ENCODE measurements at places on chromosomes 1 and 21.

DNA sequence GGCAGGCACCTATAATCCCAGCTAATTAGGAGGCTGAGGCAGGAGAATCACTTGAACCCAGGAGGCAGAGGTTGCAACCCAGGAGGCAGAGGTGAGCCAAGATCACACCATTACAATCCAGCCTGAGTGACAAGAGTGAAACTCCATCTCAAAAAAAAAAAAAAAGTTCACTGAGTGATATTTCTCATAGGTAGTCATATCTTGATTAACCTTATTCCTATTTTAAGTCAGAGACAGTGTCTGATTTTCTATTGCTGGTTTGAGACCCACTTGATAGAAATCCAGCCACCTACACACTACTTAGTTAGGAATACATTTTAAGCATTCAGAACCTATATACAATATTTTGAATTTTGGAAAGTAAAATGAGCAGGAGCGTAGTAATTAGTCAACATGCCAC, 357.4 kb upstream of the ADGRL2 start:
- no peaks in the 10 kb centered on the region for H3K36me3 ChIP-seq
- no peak for DNase-seq
- H3K4me1 ChIP-seq: no peaks in the 10 kb centered on the region
- no peak overlapping the region for H3K27ac ChIP-seq
- no peaks in the 10 kb centered on the region for H3K27me3 ChIP-seq
- no peak overlapping the region for H3K4me3 ChIP-seq

GRCh38 chr1:63746129-63746864, 27.5 kb upstream of the ROR1 start:
- peak overlapping the region; percentile 20 for H3K4me3 ChIP-seq
- DNase-seq: peak; percentile 89
- H3K27me3 ChIP-seq: peaks cover 8% of the 10 kb centered on the region
- H3K36me3 ChIP-seq: no peaks in the 10 kb centered on the region
- peak overlapping the region; percentile 97 for H3K27ac ChIP-seq

DNA sequence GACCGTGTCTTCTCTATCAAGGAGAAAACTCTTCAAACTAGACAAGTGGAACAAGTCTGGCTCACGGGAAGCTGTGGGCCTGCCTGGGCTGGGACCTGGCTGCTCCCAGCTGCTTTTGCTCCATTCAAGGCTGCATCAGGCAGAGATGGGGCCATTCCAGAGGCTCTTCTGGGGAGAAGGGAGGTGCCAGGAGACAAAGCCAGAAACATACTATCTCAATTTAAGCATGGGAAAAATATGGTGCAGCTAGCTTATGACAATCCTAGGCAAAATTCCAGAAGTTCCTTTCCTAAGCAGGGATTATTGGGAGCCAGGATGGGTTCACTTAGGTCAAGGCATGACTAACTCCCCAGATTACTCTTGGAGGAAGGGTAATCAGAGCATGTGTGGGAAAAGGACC, 90.8 kb upstream of the SLC2A1 start:
- H3K27me3 ChIP-seq: no peaks in the 10 kb centered on the region
- H3K4me3 ChIP-seq: no peak overlapping the region
- H3K36me3 ChIP-seq: no peaks in the 10 kb centered on the region
- H3K4me1 ChIP-seq: peaks cover 26% of the 10 kb centered on the region
- DNase-seq: no peak

DNA sequence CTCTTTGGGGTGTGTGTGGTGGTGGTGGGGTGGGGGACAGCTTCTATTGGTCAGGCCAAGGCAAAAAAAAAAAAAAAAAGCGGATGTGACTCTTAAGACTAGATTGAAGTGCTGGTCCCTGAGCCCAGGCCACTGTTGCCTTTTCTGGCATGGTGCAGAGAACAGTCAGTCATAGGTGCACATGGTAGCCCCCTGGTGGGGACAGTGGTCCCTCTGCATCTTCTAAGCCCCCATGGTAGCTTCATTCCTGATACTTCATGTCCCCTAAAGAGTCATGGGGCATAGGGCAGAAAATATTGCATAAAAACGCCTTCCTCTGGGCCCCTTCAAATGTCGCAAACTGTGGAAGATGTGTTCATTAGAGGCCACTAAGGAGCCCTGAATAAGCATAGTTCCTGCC, 371.8 kb downstream of the NPHP4 start:
- H3K27ac ChIP-seq: no peak overlapping the region
- no peaks in the 10 kb centered on the region for H3K27me3 ChIP-seq
- H3K36me3 ChIP-seq: no peaks in the 10 kb centered on the region
- H3K4me1 ChIP-seq: no peaks in the 10 kb centered on the region

GRCh38 chr1:161179698-161180097, 2.4 kb upstream of the B4GALT3 start:
- peaks cover 1% of the 10 kb centered on the region for H3K36me3 ChIP-seq
- peaks cover 32% of the 10 kb centered on the region for H3K4me1 ChIP-seq
- H3K4me3 ChIP-seq: no peak overlapping the region
- no peak overlapping the region for H3K27ac ChIP-seq
- H3K27me3 ChIP-seq: no peaks in the 10 kb centered on the region
- no peak for DNase-seq

DNA sequence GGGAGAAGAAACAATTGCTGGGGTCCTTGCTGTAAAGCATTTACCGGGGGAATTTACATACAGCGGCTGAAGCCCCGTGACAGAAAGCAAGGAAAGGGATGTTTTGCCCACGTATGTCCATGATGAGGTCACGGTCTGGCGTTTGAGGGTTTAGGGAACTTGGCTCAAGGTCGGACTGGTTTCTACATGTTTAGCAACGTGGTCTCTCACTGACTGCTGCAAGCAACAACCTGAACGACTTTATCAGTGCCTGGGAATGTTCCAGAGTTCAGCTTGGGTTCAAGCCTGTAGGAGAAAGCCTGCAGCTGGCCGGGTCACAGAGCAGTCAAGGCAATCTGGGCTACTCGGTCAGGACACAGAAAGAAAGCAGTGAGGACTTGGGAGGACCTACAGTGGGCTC, 323.3 kb downstream of the AJAP1 start:
- peak; percentile 59 for DNase-seq
- no peaks in the 10 kb centered on the region for H3K27me3 ChIP-seq
- H3K36me3 ChIP-seq: peaks cover 2% of the 10 kb centered on the region
- H3K4me1 ChIP-seq: no peaks in the 10 kb centered on the region
- H3K27ac ChIP-seq: no peak overlapping the region
- no peak overlapping the region for H3K4me3 ChIP-seq

- H3K27ac ChIP-seq: no peak overlapping the region
- H3K36me3 ChIP-seq: peaks cover 2% of the 10 kb centered on the region
- H3K4me3 ChIP-seq: no peak overlapping the region
- peaks cover 22% of the 10 kb centered on the region for H3K4me1 ChIP-seq
Measured at GRCh38 chr1:229717786-229718576, 91.9 kb downstream of the URB2 start.

DNA sequence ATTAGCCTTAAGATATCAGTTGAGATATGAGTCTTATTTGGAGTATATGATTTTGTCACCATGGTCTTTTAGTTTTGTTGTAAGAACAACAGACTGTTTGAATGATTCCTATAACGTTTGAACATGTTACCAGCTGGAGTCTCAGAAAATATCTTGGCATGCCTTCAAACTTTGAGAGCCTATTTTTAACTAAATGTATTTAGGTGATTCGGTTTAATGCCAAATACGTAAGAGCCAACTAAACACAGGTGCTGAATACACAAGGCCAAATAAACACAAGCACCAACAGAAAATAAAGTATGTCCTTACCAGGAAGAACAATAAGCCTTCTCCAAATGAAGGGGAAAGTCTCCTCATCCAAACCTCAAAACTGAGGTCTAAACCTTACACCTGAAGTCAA, 48.6 kb downstream of the PRKACB start:
- no peak for DNase-seq
- H3K27ac ChIP-seq: no peak overlapping the region
- no peak overlapping the region for H3K4me3 ChIP-seq
- H3K27me3 ChIP-seq: no peaks in the 10 kb centered on the region
- no peaks in the 10 kb centered on the region for H3K4me1 ChIP-seq
- peaks cover 44% of the 10 kb centered on the region for H3K36me3 ChIP-seq

- DNase-seq: peak; percentile 19
- no peaks in the 10 kb centered on the region for H3K27me3 ChIP-seq
- peaks cover 25% of the 10 kb centered on the region for H3K4me1 ChIP-seq
Measured at GRCh38 chr21:34215911-34216717, 142.7 kb downstream of the MRPS6 start.

DNA sequence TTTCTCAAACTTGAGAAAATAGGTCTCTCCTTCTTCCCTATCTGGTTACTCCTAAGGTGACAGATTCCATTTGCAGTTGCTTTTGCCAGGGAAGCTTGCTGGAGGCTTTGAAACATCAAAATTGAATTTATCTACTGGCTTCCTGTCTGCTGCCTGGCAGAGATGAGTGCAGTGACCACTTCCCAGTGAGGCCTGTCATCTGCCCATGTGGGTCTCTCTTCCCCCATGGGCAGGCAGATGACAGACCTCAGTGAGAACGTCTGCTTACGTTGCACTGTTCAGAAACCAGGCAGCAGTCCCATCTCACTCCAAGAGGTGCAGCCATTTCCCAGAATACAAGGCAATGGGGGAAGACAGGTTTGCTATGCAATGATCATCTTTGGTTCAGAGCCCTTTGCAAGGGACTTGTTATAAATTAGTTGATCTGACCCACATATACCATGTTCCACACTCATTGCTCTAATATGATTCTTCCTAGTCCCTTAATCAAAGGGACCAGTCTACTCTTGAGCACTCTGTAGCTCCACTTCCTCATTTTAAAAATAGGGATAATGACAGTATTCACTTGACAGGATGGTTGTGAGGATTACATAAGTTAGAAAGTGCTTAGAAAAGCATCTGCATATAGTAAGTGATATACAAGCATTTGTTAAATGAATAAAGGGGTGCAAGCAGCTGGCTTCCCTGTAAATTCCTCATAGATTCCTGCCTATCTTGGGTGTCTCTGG, 10.6 kb downstream of the PGBD5 start:
- H3K27me3 ChIP-seq: peaks cover 47% of the 10 kb centered on the region
- no peaks in the 10 kb centered on the region for H3K36me3 ChIP-seq

- no peak for DNase-seq
- no peak overlapping the region for H3K27ac ChIP-seq
- peaks cover 10% of the 10 kb centered on the region for H3K4me1 ChIP-seq
- H3K36me3 ChIP-seq: no peaks in the 10 kb centered on the region
- no peaks in the 10 kb centered on the region for H3K27me3 ChIP-seq
Measured at GRCh38 chr1:184803180-184803492, 48.5 kb upstream of the EDEM3 start.

DNA sequence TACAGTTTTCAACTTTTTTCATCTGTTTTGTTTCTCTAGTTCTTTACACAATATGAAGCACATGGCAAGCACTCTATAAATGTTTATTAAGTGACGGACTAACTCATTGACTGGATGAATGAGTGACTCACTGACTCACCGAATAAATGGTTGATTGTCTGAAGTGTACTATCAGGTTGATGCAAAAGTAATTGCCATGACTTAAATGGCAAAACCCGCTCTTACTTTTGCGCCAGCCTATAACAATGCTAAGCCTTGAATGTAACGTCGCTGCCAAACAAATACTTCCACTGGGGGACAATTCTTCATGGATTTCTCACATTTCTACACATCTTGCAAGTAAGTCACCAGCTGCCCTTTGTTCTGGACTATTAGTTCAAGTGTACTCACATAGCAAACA, 109.0 kb upstream of the KCTD3 start:
- no peak for DNase-seq
- H3K36me3 ChIP-seq: no peaks in the 10 kb centered on the region
- H3K4me3 ChIP-seq: no peak overlapping the region
- H3K27me3 ChIP-seq: peaks cover 20% of the 10 kb centered on the region

DNA sequence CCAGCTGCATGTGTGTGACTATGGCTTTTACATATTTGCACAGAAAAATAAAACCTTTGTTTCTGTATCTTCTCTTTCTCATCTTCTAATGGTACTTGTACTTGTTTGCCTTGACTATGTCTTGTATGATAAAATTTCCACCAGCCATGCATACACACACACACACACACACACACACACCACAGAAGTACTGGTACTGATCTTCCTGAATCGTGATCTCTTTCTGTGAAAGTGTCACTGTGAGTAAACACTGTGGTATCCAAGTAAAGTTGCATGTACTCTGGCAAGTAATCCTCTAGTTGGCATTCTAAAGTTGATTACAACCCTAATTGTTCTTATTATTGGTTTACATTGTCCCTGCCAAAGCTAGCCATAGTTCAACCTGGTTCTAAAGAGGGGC, 176.7 kb downstream of the CRB1 start:
- no peak for DNase-seq
- H3K27me3 ChIP-seq: no peaks in the 10 kb centered on the region
- H3K27ac ChIP-seq: no peak overlapping the region
- no peaks in the 10 kb centered on the region for H3K36me3 ChIP-seq

- peaks cover 38% of the 10 kb centered on the region for H3K27me3 ChIP-seq
- no peak overlapping the region for H3K4me3 ChIP-seq
- no peaks in the 10 kb centered on the region for H3K36me3 ChIP-seq
Measured at GRCh38 chr1:206535853-206536188, 28.5 kb downstream of the RASSF5 start.

- no peaks in the 10 kb centered on the region for H3K36me3 ChIP-seq
- H3K27me3 ChIP-seq: no peaks in the 10 kb centered on the region
- H3K27ac ChIP-seq: no peak overlapping the region
- H3K4me3 ChIP-seq: no peak overlapping the region
- no peak for DNase-seq
Measured at GRCh38 chr1:203567596-203567995, 59.0 kb upstream of the ATP2B4 start.

- H3K4me3 ChIP-seq: no peak overlapping the region
- H3K27me3 ChIP-seq: no peaks in the 10 kb centered on the region
- H3K4me1 ChIP-seq: peaks cover 42% of the 10 kb centered on the region
- peak; percentile 19 for DNase-seq
- H3K36me3 ChIP-seq: no peaks in the 10 kb centered on the region
Measured at GRCh38 chr1:244346972-244347618, 104.6 kb downstream of the ADSS2 start.

DNA sequence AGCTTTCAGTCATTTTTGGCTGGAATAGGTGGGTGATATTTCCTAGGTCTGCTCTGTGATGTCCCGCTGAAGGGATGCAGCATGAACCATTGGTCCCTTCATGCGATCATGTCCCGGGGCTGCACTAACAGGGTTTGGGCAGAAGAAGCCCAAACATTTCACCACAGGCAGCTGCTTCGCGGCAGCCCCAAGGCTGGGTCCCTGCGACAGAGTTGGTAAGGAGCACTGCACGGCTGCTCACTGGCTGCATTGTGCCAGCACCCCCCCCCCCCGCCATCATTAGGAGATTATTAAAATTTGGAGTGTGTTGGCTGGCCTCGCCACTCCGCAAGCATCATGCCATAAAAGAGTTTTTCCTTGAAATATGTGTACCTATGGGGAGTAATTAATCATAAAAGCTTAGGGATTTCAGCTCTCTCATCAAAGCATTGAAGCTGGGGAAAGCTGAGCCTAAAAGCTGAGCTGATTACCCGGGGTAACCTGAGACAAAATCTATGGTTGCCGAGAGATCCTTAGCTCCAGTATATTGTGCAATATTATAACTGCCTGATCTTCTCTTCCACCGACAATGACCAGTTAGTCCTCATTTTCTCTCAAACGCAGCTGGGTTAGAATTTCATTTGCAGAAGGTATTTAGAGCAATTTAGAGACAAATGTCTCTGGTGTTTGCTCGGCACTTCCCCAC, 62.5 kb downstream of the PEX14 start:
- H3K4me1 ChIP-seq: peaks cover 17% of the 10 kb centered on the region
- DNase-seq: no peak
- peaks cover 18% of the 10 kb centered on the region for H3K36me3 ChIP-seq
- no peak overlapping the region for H3K27ac ChIP-seq
- no peaks in the 10 kb centered on the region for H3K27me3 ChIP-seq

All from osteocyte (in vitro differentiated cells).